ENCODE measurements at places on chromosomes 7 and 10.
A peak's percentile ranks its signal among the peaks of the same experiment; 100 is the strongest.

DNA sequence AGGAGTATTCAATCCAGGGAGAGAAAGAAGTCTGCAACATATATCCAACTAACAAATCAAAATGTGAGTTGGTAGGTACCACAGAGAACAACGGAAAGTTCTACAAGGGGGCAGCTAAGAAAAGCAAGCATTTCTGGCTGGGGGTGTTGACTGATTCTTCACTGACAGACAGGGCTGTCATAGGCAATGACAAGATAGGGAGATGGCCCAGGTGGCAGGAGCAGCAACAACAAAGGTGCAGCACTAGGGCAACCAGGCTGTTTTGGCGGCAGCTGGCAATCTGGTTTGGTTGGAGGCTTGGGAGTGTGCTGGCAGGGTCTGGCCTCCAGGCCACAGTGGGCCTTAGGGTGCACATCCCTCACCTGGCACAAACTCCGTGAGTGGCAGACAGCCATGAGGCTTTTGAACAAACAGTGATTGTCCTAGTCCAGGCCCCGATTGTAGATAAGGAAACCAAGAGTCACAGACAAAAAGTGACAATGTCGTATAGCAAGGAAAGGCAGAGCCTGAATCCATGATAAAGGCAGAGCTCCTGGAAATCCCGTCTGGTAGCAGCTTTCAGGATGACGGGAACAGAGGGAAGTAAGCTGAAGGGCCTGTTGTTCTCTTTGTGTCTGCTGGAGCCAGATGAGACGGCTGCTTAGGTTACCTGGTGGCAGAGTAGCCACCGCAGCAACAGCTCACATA, 28.4 kb downstream of the DPCD start:
- no peak for DNase-seq

DNA sequence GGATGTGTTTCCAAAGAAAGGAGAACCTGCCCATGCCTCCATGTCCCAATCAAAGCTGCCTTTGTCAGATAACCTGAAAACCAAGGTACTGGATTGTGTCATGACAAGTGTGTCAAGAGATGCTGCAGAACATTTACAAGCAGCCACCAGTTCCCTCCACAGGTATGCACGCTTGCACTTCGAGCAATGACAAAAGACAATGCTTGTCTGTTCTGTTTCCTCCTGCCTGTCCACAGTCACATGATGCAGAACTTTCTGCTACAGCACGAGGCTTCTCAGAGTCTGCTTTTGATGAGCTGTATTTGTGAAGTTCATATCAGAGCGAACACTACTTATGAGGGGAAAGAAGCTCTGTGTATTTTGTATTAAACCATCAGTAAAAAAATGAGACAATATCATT, 209.9 kb downstream of the GFRA1 start:
- no peak for DNase-seq

DNA sequence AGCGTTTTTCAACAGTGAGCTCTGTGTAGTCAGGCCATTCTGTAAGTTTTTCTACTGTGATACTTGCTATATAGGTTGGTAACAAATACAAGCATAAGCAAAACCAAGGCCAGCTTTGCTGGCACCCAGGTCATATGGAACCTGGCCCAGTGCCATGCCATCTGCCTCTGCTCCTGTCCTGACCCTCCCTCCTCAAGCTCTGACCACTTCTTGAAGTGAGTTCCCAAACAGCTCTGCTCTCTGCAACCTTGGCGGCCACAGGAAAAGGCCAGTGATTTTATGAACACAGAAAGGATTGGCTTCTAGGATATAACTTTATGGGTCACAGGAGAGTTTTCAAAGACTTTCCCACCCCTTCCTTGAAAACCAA, 12.8 kb downstream of the NOD1 start:
- DNase-seq: no peak

DNA sequence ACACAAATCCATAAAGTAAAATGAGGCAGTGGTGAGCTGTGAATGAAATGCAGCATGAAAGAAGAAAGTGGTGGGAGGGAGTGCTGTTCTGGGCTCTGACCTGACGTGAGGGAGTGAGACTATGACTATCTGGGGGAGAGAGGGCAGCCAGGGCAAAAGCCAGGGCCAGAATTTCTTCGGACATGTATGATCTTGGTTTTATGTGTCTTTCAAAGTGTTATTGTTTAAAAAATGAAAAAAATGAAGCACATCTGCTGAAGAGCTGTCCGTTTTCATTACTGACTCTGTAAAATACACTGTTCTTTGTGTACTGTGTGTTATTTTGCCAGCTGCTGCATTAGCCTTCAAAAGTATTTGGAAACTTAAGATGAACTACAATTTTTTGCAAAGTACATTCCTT, 70.2 kb upstream of the KLF14 start:
- no peak for DNase-seq

- DNase-seq: no peak
These were observed 6.0 kb upstream of the ELFN1 start for GRCh38 chr7:1663857-1664651.

DNA sequence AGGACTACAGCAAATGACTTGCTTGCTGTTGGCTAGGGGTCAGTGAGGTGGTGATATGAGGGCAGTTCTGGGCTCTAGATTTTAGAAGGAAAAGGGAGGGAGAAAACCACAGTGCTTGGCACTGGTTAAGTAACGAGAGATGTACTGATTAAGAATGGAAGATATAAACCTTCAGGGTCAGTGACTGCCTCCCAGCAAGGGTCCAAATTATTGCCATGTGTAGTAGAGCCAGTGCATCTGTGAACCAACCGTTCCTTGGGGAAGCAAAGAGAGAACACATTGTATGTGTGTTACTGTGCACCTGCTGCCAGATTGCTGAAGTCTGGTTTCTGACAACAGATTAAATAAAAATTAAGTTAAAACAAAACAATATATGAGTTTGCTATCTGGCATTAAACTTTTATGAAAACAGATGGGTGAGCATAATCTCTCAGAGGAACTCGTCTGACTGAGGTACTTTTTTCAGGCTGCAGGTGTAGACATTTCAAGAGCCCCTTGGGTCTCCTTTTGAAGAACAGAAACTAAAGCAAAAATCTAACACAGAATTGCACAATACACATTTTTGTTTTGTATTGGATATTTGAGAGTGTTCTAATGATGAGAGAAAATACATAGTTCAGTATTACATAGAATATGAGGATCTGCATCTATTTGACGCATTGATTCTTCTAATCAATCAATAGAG, 1120.6 kb downstream of the SORCS3 start:
- no peak for DNase-seq

DNA sequence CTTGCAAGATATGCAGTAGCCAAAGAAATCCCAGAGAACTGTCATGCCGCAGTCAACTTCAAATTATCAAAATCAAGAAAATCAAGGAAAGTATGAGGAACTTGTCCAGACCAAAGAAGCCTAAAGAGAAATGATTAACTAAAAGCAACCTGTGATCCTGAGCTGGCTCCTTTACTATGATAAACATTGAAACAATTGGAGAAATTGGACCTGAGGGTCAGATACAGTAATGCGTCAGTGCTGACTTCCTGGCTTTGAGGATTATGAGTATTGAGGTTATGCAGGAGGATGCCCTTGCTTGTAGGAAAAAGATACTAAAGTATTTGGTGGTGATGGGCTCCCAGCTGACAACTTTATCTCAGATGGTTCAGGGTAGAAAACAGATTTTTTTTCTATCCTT, 324.7 kb upstream of the AKR1E2 start:
- DNase-seq: no peak

DNA sequence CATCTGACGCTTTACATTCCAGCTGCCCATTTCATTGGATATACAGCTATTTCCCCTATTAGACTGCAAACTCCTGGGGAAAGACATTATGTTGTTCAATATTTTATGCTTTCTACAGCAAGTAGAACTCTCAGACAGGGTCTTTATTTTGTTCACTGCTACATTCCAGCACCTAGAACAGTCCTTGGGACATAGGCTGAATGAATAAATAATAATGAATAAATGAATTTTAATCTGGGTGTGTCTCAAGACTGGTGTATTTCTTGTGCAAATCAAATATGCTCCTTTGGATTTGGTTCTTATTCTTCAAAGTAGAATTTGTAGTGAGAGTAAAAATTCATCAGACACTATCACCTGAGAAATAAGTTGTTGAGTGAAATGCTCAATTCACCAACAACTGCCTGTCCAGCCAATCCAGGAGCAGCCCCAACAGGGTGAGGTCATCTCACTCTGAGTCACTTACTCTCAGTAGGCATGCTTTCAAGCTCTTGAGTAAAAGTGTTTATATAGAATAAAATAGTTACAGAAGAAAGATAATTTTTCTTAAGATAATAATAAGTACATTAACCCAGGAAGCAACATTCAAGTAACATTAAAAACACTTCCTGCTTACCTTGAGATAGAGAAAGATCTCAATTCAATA, 287.5 kb upstream of the NPVF start:
- no peak for DNase-seq

- DNase-seq: no peak
These were observed 367.6 kb downstream of the NXPH1 start for GRCh38 chr7:8800986-8801385.

GRCh38 chr7:12211711-12212485, 804 bp downstream of the TMEM106B start:
- DNase-seq: no peak

DNA sequence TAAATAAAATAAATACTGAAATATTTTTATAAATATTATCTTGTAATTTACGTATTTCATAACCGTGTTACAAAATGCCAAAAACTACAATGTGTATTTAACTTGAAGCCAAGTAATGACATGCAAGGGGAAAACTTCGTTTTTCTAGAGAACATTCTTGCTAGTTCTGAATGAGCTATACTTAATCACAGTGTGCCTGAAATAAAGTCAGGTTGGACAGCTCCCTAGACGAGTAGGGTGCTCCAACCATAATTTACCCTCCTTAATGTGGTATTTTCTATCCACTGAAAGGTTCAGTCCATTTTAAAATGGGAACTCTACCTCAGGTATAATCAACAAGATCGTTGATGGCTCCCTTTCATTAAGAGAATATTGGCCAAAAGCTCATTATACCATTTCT, 194.5 kb upstream of the AHR start:
- no peak for DNase-seq

GRCh38 chr7:20113427-20114027, 103.7 kb downstream of the MACC1 start:
- DNase-seq: peak; percentile 13

DNA sequence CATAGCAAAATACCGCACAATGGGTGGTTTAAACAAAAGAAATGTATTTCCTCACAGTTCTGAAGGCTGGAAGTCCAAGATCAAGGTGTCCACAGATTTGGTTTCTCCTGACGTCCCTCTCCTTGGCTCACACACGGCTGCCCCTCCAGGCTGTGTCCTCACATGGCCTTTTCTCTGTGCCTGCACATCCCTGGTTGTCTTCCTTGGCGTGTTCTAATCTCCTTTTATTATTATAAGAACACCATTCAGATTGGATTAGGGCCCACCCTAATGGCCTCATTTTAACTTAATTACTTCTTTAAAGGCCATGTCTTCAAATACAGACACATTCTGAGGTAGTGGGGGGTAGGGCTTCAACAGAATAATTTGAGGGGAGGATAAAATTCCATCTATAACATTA, 87.9 kb downstream of the FZD1 start:
- no peak for DNase-seq

DNA sequence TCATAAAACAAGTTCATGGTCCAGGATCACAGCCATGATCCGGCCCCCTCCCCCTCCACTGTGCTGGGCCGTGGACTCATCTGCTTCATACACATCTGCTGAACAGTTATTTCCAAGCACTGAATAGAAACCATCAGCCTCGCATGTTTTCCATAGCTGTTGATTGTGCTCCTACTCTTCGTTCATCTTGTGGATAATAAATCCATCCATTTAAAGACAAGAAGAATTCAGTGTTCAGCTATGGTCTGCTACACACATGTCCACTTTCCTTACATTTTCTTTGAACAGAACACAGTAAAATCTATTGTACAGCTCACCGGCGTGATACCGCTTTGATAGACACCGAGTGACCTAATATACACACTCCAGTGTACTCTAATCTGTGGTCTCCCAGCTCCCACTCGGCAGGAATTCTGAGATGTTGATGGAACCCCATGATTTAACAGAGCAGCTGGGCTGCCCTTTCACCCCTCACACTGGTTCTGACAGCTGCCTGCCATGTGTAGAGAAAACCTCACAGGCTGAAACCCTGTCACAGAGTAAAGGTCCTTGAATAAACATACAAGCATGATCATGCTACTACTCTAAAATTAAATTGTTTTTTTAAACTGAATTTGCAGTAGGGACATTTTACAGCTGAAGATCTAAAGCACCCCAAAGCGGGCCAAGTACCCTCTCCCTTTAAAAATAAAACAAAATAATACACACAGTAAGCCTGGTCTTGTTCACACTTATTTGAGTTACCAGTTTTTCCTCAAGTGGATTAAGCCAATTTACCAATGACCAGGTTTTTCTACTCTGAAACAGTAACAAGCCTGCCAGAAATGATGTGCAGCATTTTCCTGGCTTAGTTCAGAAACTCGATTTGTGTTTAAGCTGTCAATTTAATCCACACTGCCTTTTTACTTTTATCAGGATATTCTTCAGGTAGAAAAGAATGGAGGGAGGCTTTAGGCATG, 95.1 kb upstream of the FZD1 start:
- no peak for DNase-seq

GRCh38 chr10:132329565-132330485, 2.2 kb upstream of the LRRC27 start:
- peak; percentile 22 for DNase-seq

DNA sequence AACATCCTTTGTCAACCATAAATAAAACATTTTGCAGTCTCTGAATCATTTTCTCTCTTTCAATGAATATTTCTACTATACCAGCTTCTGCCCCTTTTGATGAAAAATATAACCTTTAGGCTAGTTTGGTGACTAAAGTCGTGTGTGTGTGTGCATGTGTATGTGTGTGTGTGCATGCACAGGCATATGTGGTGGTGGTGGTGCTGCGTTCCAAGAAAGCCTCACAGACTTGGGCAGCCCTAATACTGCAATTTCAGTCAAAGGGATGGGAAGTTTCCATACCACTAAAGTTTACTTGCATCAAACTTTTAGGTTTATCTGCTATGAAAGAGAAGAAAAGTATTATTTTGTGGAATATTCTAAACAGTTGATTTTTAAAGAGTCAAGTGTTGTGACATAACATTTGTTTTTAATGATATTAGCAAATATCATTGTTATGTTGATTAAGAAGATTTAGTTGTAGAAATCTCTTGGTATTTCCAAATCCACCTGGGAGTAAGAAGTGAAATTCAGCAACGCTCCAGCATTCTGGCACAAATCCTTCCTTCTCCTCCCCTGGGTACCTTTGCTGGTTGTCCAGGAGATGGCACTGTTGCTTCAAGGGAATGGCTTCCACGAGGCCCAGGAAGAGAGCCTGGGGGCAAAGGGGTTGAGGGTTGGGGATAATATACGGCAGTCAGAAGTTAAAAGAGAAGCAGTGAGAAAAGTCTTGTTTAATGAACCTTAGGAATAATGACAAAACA, 41.5 kb downstream of the ASB4 start:
- peak; percentile 32 for DNase-seq

All from bone marrow (tissue), 2 donors.